ENCODE measurements at places on chromosomes 7 and 10.
A peak's percentile ranks its signal among the peaks of the same experiment; 100 is the strongest.

DNA sequence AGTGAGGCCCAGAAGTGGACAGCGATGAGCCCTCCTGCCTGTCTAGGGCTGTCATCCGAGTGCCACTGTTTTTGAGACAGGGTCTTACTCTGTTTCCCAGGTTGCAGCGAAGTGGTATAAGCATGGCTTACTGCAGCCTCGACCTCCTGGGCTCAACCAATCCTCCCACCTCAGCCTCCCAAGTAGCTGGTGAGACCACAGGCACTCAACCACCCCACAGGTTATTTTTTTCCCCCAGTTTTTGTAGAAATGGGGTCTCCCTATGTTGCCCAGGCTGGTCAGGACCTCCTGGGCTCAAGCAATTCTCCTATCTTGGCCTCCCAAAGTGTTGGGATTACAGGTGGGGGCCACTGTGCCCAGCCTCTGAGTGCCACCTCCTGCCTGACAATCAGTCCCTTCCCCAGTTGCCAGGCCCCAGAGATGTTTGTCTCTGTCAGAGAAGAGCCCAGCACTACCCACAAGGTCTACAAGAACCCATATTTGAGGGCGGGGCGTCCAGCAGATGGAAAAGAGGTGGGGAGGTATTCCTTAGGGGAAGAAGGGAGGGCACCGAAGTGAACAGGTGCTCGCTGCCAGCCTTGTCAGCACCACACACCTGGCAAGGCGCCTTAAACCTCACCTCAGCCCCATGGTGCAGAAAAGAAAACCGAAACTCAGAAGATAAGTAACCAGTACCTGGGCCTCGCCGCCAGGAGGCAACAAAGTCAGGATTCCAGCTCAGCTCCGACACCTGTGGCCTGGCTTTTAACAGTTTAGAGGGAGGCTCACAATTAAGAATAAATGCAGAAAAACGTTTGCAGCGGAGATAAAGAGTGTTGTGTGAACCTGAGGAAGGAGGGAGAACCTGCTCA, 77.4 kb upstream of the ANLN start:
- DNase-seq, result no peak

DNA sequence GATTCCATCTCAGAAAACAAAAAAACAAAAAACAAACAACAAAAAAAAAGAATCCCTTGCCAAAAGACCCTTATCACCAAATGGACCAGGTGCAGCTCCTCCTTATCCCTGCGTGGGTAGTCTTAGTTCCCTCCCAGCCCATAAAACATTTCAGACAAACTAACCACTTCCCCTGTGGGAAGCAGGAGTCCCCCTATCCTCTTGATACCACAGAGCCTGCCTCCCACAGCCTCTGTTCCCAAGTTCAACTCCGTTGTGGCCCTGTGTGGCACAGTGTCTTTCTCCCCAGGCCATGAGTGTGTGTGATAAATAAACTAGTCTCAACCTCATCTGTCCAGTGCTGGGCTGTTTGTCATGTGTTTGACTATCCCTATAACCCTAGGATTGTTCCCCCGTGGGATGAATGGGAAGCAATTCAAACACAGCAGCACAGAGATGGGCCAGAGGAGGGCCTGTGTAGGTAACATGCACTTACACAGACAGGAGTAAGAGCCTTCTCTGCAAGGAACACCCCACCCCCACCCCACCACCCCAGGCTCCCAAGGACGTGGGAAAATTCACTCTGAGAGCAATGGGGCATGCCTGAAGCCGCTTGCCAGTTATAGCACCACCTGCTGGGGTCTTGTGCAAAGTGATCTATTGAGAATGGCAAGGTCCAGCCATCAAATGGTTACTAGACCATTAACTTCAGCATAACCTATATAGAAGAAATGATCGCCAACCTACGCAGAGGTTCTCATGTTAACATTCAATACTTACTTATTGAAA, 147.1 kb upstream of the GHITM start:
- DNase-seq, result no peak

DNA sequence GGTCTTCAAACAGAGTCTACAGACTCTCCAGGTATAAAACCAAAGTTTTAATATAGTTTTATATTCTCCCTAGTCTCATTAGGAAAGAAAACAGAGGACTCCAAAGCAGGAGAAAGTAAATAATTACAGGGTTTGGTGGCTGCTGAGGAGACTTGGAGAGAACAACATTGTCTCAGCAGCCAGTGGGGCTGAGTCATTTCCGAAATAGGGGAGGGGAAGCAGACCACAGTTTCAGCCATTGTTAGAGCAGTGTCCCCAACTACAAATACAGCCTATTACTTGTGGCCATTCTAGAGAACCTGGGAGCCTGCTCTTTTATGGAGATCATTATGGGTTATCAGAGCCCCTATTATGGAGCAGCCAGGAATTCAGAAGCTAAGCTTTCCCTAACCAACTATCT, 44.2 kb upstream of the A1CF start:
- DNase-seq, result no peak

GRCh38 chr7:50793120-50793946, 10.6 kb upstream of the GRB10 start:
- peak; percentile 73 for DNase-seq

GRCh38 chr10:94006591-94007550, 13.1 kb downstream of the PLCE1 start:
- peak; percentile 91 for DNase-seq

DNA sequence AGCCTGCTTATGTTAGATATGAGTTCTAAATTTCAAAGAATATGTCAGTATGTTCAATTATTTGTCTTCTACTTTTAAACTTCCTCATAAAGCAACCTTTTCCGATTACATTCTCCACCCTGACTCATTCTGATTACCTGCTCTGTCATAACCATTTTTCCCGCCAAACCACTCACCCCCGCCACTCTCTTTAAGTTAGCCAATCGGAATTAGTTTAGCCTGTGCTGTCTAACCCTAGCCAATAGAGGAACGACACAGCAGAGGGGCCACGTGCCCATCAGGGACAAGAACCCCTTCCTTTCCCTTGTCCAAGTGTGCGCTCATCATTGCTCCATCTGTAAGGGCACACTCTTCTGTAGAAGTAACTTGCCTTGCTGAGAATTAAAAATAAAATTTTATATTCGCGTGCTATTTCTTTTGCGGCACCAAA, 91.4 kb downstream of the CCDC71L start:
- no peak for DNase-seq

- DNase-seq, result peak; percentile 56
Observed at GRCh38 chr10:11810313-11810766, 12.8 kb upstream of the PROSER2 start.

- peak; percentile 36 for DNase-seq
Observed at GRCh38 chr10:124332426-124332825, 86.3 kb downstream of the OAT start.

DNA sequence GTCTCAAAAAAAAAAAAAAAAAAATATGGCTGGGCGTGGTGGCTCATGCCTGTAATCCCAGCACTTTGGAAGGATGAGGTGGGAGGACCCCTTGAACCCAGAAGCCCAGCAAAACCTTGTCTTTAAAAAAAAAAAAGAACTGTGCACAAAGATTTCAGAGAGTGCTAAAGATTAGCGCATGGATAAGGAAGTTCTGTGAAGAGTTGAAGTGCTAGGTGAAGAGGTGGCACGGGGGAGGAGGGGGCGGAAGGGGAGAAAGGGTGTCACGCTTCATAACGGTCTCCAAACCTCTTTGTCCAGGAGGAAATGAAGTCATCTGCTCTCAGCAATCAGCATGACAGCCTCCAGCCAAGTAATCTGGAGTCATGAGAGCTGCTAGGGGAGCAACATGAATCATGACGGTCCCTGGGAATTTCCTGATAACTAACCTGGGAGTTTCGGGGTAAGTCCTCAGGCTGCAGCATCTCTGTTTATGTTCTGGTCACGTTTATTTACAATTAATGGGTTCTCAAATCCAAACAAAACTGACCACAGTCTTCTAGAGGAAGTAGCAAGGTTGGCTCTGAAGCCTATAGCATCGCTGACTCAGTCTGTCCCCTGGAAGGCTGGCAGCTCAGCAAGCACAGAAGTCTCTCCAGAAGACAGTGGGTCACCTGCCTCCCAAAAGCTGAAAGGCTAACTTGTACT, 1.9 kb upstream of the PLAU start:
- peak; percentile 92 for DNase-seq

GRCh38 chr10:46546591-46547540, 9.6 kb downstream of the GPRIN2 start:
- no peak for DNase-seq

DNA sequence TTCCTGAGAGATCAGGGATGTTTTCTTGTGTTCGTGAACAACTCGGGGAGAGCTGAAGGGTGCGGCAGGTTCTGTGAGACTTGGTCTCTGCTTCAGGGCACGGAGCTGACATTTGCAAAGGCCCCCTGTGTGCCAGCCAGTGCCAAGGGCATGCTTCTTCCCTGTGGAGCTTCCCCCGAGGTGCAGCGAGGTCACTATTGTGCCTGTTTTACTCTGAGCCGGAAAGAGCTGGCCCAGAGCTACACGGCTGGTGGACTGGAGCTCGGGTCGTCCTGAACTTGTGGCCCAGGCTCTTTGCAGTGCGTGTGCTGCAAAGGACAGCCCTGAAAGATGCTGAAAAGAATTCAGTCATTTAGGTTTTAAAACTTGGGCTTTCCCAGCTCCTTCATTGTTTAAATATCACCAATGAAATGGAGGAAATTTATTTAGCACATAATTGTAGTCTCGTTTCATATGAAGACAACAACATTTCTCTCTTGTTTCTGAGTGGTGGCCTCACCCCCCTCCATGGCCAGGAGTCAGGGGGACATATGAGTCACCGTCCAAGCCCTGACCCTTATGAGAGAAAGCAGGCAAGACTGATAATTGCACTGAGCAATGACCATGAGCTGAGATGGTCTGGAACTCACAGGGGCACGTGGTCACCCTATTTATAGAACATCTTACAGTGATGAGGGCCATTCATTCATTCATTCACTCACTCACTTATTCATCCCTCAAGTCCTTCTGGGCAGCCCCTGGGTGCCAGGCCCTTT, 102.6 kb downstream of the PTPRE start:
- no peak for DNase-seq

DNA sequence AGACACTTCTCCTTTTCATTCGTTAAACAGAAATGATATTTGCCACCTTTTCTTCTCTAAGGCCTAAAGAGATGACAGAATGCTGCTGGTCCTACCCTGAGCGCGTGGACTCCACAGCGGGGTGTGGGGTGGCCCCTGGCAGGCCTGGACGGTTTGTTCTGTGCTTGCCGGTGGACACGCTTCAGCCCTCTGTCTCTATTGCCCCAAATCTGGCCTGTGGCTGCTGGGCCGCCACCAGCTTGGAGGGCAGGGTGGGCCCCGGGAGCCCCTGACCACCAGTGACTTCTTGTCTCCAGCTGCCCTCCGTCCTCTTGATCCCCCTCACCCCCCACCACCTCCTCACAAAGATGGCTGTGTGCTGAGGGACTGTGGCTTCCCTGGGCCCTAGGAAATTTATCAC, 5.7 kb downstream of the CHST3 start:
- no peak for DNase-seq

- no peak for DNase-seq
Observed at GRCh38 chr7:4281231-4281993, 400.7 kb upstream of the FOXK1 start.

- no peak for DNase-seq
Observed at GRCh38 chr10:101290431-101290830, 61.2 kb upstream of the LBX1 start.

GRCh38 chr7:38492010-38492409, 139.2 kb downstream of the AMPH start:
- DNase-seq, result no peak

- no peak for DNase-seq
Observed at GRCh38 chr10:13960603-13961002, 370.1 kb downstream of the FRMD4A start.

GRCh38 chr10:120588311-120588710, 131.3 kb downstream of the PLPP4 start:
- DNase-seq, result no peak

- no peak for DNase-seq
Observed at GRCh38 chr7:100949933-100950443, 654 bp downstream of the MUC3A start.

DNA sequence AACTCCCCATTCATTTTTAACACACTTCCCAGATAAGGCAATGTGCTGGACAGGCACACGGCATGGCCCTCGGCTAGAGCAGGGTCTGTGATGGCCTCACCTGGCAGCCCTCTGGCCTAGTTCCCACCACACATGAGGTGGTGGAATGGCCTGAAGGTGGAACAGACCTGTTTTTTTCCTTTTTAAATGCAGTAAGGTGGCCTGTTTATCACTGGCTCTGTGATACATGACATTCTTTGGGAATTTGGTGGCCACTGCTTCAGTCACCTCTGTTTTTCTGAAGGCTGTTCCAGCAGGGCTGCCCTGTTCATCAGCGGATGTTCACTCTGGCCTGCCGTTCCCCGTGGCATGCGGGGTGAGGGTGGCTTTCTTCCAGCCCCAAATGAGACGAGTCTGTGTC, 36.6 kb downstream of the SHH start:
- DNase-seq, result no peak

GRCh38 chr7:114414156-114415063, at the start of gene FOXP2:
Gene FOXP2 (plus strand): TSS chr7:114414815. CDS start chr7:114426512, 11,697 bp downstream.
- DNase-seq, result peak; percentile 20

GRCh38 chr10:93746844-93747284, 10.9 kb upstream of the LGI1 start:
- DNase-seq, result peak; percentile 91

GRCh38 chr7:135573541-135573940, 15.8 kb downstream of the NUP205 start:
- DNase-seq, result no peak

DNA sequence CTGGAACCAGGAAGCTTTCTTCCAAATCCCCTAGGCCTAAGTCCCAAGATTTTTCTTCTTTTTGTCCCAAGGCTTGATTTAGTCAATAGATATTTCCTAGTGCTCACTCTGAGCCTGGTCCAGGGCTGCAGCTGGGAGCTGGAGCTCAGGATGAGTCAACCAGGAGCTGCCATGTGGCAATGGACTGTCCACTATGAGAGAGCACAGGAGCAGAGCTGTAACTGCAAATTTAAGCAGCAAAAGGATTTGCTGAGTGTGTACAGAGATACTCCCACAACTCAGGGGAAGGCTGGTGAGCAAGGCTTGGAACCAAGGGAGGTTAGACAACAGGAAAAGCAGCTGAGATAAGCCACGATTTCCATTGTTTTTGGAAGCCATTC, 92.1 kb upstream of the CXCL12 start:
- peak; percentile 60 for DNase-seq

DNA sequence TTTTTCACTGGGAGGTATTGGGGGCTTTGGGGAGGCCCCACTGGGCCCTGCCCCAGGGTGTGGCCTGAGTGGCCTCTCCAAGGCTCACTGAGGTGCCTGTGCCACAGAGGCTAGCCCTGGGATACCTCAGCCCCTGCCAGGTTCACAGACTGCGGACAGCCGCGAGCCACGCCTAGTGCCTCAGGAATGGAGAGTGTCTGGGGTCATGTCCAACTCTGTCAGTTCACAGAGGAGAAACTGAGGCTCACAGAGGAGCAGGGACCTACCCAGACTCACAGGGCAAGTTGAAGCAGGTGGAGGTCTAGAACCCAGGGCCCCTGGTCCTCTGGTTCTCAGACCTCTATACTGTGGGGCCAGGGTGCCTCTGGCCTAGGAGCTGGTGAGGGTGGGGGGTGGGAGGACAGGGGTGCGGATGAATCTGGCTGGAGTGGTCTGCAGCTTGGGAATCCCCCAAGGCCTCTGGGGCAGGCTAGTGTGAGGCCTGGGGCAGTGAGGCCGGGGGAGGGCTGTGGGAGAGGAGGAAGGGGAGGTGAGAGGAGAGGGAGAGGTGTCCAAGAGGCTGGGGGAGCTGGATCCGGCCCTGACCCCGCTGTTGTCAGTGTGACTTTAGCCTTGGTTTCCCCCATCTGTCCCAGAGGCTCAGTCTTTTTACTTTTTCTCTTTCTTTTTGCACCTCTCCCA, 20.0 kb downstream of the NEURL1 start:
- DNase-seq, result no peak

- DNase-seq, result no peak
Observed at GRCh38 chr10:43200538-43201390, 62.5 kb downstream of the CSGALNACT2 start.

GRCh38 chr10:116276981-116277380, 4.0 kb upstream of the GFRA1 start:
- DNase-seq, result no peak

All from fibroblast of upper back skin (primary cell).